ENCODE measurements at places on chromosomes 7 and 10. TPM values are rescaled to one million over a fixed set of nuclear protein-coding genes. Genes with fewer than 3 reads are reported as not detected.

The LRIT1 gene
- polyA plus RNA-seq: not detected

DNA sequence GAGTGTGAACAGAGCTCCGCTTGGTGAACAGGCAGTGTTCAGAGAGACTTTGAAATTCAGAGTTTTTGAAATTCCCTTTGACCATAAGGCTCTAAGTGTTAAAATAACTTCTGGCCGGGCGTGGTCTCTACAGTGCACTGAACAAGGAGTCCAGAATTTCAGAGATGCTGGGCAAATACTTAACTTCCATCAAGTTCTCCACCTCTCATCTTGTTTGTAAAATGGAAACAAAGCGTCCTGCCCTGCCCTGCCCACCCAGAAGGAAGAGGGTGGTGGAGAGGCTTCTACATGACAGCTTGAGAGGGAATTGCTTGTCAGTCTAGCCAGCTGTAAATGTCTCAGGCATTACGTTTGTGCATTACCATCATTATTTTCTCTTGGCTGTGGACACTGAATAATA lies 102.6 kb downstream of the RGS10 start:
- no peak for DNase-seq
- no peaks in the 10 kb centered on the region for H3K4me1 ChIP-seq
- no peak overlapping the region for H3K4me3 ChIP-seq
- no peak overlapping the region for H3K27ac ChIP-seq
- H3K27me3 ChIP-seq: no peaks in the 10 kb centered on the region
- H3K36me3 ChIP-seq: no peaks in the 10 kb centered on the region

- no peaks in the 10 kb centered on the region for H3K27me3 ChIP-seq
- H3K4me1 ChIP-seq: no peaks in the 10 kb centered on the region
- no peaks in the 10 kb centered on the region for H3K36me3 ChIP-seq
- no peak for DNase-seq
- H3K27ac ChIP-seq: no peak overlapping the region
These were observed 241.4 kb downstream of the LRMDA start for GRCh38 chr10:75672842-75673241.

GRCh38 chr7:7761340-7761973 lies 43.0 kb upstream of the RPA3 start:
- H3K4me3 ChIP-seq: no peak overlapping the region
- no peaks in the 10 kb centered on the region for H3K27me3 ChIP-seq
- no peak for DNase-seq
- peaks cover 21% of the 10 kb centered on the region for H3K4me1 ChIP-seq
- H3K27ac ChIP-seq: no peak overlapping the region

- peaks cover 13% of the 10 kb centered on the region for H3K4me1 ChIP-seq
- DNase-seq: no peak
- no peaks in the 10 kb centered on the region for H3K27me3 ChIP-seq
- peak overlapping the region; percentile 67 for H3K27ac ChIP-seq
- no peak overlapping the region for H3K4me3 ChIP-seq
These were observed 135.5 kb downstream of the USP6NL start for GRCh38 chr10:11475831-11476434.

DNA sequence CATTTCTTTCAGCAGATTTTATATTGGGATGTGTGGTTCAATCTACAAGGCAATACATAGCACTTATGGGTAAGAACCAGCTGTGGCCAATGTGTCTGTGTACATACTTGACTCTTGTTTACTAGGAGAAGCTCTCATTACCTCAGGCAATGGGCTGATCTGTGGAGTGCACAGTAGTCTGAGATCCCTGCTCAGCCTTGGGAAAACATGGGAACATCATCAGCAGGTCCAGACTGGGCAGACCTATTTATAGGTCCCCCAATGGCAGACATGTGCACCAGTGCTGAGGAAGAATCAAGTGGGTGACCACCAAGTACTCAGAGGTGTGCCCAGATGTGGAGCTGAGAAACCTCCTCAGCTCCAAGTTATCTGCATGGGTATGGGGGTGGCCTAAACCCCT lies 349.7 kb downstream of the KIF20B start:
- no peak overlapping the region for H3K4me3 ChIP-seq
- peaks cover 19% of the 10 kb centered on the region for H3K4me1 ChIP-seq
- DNase-seq: no peak
- no peaks in the 10 kb centered on the region for H3K27me3 ChIP-seq
- no peak overlapping the region for H3K27ac ChIP-seq

The ADAMTS14 gene
- polyA plus RNA-seq: 2.2 TPM

GRCh38 chr10:95391581-95392216 lies 100.9 kb upstream of the PDLIM1 start:
- DNase-seq: peak; percentile 75
- H3K27me3 ChIP-seq: no peaks in the 10 kb centered on the region
- H3K4me3 ChIP-seq: no peak overlapping the region
- H3K4me1 ChIP-seq: no peaks in the 10 kb centered on the region
- peaks cover 6% of the 10 kb centered on the region for H3K36me3 ChIP-seq

DNA sequence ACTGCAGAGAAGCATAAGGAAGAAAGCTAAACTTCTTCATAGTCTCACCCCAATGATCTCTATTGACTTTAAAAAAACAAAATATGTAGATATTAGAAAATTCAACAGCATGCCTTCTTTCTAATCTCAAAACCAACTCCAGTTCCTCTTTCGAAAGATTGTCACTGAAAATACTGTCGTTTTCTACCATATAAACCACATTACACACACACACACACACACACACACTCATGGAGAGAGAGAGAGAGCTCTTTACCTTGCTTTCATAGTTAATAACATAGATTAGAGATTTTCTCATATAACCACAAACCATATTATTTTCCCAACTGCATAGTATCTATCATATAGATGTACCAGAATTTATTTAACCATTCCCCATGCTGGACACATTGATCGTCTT lies 296.2 kb upstream of the MGMT start:
- no peak overlapping the region for H3K4me3 ChIP-seq
- no peak for DNase-seq
- no peaks in the 10 kb centered on the region for H3K27me3 ChIP-seq

All from cardiac muscle cell (in vitro differentiated cells and primary cell).